ENCODE measurements at places on chromosomes 2 and 18.

DNA sequence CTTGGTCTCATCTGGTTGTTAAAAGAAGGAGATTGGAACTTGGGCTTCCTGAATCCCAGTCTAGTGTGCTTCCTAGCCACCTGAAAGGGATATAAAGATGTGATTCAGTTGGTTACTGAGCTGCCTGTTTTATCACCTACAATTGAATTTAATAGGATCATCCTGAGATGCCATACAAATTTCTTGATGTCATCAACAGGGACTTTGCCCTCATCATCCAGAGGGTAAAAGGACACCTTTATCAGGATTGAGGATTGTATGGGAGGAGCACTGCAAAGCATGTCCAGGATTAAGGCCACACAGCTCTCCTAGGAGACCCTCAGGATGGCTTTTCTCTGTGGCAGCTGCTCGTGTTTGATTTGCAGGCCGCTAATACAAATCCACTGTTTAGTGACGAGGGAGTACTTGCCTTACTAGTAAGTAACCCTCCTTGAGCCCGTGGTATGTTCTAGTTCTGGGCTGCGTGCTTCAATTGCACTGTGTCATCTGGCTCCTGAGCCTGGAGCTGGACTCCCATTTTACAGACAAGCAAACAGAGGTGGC lies 28.6 kb downstream of the SH3RF3 start:
- DNase-seq: no peak

- no peak for DNase-seq
These were observed 159.8 kb upstream of the ETAA1 start for GRCh38 chr2:67237288-67237687.

DNA sequence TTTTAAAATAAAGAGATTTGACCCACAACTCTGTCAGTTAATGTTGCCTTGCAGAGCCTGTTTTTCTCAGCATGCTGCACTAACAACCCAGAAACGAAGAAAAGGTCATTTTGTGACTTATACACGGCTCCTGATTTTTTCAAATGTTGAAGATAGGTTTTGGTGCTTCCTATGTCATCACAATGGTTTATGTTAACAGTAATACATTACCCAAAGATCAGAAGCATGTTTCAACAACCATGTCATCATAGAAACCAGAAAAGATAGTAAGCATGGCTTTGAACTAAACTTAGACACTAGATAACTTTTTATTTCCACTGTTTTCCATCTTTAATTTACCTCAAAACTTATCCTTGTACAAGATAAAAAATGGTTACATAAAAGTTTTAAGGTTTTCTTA lies 10.1 kb downstream of the BAZ2B start:
- no peak for DNase-seq

DNA sequence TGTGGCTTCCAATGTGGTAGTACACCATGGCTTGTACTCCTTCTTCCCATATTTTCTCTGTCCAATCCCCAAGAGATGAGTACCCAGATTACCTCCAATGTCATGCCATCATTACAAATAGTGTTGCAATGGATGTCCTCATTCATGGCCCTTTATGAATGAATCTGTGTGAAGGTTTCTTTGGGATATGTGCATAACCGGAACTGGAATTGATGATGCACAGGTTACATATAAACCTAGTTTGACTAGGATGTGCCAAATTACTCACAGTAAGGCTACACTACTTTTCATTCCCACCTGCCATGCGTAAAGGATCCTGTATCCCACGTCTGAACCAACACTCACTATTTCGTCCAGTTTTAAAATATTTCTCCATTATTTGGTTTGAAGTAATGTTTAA lies 173.9 kb upstream of the CXCR4 start:
- no peak for DNase-seq

DNA sequence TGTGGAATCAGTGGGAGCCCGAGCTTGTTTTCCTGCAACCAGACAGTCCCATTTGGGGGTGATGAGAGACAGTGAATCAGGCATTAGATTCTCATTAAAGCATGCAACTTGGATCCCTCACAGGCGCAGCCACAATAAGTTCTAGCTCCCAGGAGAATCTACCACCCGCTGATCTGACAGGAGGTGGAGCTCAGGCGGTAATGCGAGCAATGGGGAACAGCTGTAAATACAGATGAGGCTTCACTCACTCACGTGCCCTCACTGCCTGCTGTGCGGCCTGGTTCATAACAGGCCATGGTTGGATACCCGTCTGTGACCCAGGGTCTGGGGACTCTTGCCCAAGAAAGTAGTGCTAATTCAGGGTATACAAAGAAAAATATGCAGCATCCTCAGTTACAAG lies 144.8 kb upstream of the RGPD4 start:
- DNase-seq: no peak

- DNase-seq: no peak
These were observed 30.9 kb upstream of the OSBPL6 start for GRCh38 chr2:178163395-178163794.

- DNase-seq: no peak
These were observed 82.1 kb downstream of the HS6ST1 start for GRCh38 chr2:128236491-128237035.

DNA sequence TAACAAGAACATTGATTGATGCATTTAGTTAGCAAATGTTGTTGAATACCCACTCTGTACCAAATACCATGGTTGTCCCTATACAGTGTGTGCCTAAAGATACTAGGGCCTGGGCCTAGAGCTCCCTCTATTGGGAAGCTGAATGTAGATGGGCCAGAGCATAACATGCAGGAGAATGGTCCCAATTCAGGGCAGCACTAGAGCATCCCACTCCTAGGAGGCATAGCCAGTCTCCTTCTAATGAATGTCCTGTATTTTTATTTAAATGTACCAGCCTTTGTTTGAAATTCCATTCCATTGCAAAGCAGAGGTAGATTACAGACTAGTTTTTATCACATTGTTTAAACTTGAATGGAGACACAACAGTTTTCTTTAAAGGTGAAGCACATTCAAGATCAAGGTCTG lies 90.6 kb downstream of the FEZ2 start:
- peak; percentile 62 for DNase-seq

DNA sequence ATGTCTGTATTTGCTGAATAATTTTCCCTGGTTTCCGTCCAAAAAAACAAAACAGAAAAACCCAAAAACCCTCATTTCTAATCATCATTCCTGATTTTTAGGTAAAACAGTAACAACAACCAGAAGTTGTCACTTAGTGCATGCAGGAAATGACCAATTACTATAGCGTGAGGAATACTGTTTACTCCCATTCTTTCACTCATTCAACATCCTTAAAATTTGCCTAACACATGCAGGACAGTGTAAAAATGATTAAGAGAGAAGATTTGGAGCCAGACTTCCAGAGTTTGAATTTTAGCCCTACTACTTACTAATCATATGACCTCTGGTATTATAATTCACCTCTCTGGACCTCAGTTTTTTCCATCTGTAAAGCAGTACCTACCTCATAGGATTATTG lies 83.1 kb downstream of the FIGN start:
- DNase-seq: no peak

DNA sequence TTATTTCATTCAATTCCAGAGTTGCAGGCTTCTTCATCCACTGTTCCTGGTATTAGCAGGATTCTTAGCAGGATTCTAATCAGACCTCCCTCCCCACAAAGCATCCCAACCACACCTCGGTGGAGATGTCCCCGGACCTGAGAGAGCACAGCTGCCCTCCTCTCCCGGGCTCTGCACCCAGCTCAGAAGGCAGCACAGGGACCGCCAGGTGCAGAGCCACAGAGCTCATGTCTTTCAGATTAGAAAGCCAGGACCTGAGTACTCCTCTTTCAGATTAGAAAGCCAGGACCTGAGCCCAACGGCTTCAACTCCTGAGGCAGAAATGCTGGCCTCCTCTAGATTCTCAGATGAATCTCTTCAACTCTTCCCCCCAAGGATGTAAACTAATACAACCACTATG lies 152.3 kb downstream of the MYO5B start:
- no peak for DNase-seq

DNA sequence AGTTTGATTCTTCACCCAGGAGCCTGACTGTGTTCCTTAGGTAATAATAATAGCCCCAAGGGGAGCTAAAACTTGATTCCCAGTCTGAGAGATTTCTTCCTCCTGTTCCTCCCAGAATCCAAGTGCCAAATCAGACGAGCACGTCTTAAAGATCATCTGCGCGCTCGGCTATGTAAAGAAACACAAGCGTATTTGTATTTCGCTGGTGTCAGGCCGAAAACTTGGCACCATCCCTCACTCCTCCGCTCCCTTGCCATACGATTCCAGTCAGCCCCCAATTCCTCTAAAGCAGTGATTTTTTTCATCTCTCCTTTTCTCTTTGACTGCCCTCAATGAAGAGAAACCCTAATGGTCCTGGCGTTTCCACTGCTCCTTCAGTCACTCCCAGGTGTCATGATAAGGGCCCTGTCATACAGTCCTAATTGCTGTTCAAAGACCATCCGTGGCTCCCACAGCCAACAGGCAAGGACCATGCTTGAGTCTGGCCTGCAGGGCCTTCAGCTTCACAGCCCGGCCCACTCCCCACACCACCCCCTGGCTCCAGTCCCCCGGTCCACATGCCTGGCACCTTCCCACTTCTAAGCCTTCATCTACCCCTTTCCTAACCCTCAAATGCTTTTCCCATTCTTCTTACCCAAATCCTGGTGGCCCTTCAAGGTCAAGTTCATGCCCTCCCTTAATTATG lies 130.8 kb upstream of the ID2 start:
- DNase-seq: peak; percentile 6

- DNase-seq: no peak
These were observed 134.9 kb upstream of the ZNF236 start for GRCh38 chr18:76687304-76687962.

Measured in kidney (tissue), 22 donors.